ENCODE measurements at places on chromosomes 3 and 15. TPM values are rescaled to one million over a fixed set of nuclear protein-coding genes. Genes with fewer than 3 reads are reported as not detected.

Gene LIPH
- 5.1 TPM for total RNA-seq

Gene MPI
- total RNA-seq = 28.8 TPM

Gene VWA5B2
- 0.60 TPM for total RNA-seq

Gene PROS1
- 13.8 TPM for total RNA-seq

Gene SAXO2
- total RNA-seq = 2.2 TPM

Gene RHOV
- total RNA-seq = 4.8 TPM

Gene TMA7
- total RNA-seq = 267 TPM

Gene RPP25
- total RNA-seq = 25.6 TPM

Gene LMAN1L
- total RNA-seq = not detected

Gene TMF1
- total RNA-seq = 13.3 TPM

Gene SLC2A2
- total RNA-seq = not detected

Gene C3orf85
- total RNA-seq = not detected

Gene B4GALT4
- 126 TPM for total RNA-seq

Gene TRPM1
- total RNA-seq = not detected

Gene FOXB1
- not detected for total RNA-seq

Gene CCR8
- not detected for total RNA-seq

Gene EFL1
- 20.8 TPM for total RNA-seq

Gene DOCK3
- 0.36 TPM for total RNA-seq

Gene CAMK2N2
- total RNA-seq = 1.4 TPM

Gene EEFSEC
- total RNA-seq = 10.2 TPM

Gene ZIC1
- not detected for total RNA-seq

Gene SLC28A1
- 0.03 TPM for total RNA-seq

Gene CCR9
- total RNA-seq = 0.03 TPM

Gene ZBED2
- 0.20 TPM for total RNA-seq

Gene UBA3
- 23.9 TPM for total RNA-seq

Gene IL5RA
- total RNA-seq = not detected

Gene C3orf22
- not detected for total RNA-seq

Gene BCL2A1
- total RNA-seq = 10.3 TPM

Gene SLC38A3
- total RNA-seq = 0.12 TPM

Gene NAA50
- total RNA-seq = 161 TPM

Gene BBX
- total RNA-seq = 16.7 TPM

Gene CDHR4
- 0.17 TPM for total RNA-seq

Gene ZNF639
- 20.6 TPM for total RNA-seq

Gene FOXL2NB
- 0.63 TPM for total RNA-seq

Gene HHATL
- total RNA-seq = not detected

Gene HRH1
- 7.3 TPM for total RNA-seq

Gene EPHA6
- total RNA-seq = 0.14 TPM

Gene CRYGS
- 0.85 TPM for total RNA-seq

Gene GOLGA6L9
- 2.6 TPM for total RNA-seq

Gene ACTRT3
- total RNA-seq = 3.0 TPM

Gene GOLGA6A
- 0.12 TPM for total RNA-seq

Gene PLA2G4D
- not detected for total RNA-seq

Gene PLSCR4
- 10.7 TPM for total RNA-seq

Gene LCTL
- total RNA-seq = not detected

Gene ACSBG1
- 0.15 TPM for total RNA-seq

Gene ACKR4
- total RNA-seq = not detected

Gene SLC30A4
- total RNA-seq = 2.2 TPM

Gene PLXND1
- total RNA-seq = 89.1 TPM

Gene GNB4
- total RNA-seq = 17.7 TPM

Gene MAN2A2
- total RNA-seq = 20.9 TPM

Gene CCDC191
- 1.4 TPM for total RNA-seq

Gene DNAH12
- total RNA-seq = 0.09 TPM

All from A549 treated with Hydrocortisone at 1 μM for 4 hours (cell line).